Fibroblast of skin of right quadriceps (primary cell): ENCODE measurements at places on chromosomes 3 and 15.
A peak's percentile ranks its signal among the peaks of the same experiment; 100 is the strongest.

DNA sequence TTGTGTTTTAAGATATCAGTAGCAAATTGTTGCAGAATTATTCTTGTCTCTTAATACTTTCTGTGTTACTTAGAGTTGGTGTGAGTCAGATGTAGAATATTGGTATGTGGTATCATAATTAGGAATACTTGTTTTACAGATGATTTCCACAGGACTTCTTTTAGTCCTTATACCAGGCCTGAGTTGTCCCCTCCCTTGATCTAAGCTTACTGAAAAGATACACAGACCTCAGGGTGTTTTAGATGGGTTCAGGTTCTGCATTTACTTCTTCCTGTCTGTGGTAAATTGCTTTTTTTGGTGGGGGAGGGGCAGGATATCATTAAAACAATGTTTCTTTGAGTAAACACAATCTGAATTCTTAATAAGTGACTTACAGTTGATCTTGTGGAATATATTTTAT lies 14.2 kb downstream of the DZIP3 start:
- DNase-seq, result peak; percentile 8

DNA sequence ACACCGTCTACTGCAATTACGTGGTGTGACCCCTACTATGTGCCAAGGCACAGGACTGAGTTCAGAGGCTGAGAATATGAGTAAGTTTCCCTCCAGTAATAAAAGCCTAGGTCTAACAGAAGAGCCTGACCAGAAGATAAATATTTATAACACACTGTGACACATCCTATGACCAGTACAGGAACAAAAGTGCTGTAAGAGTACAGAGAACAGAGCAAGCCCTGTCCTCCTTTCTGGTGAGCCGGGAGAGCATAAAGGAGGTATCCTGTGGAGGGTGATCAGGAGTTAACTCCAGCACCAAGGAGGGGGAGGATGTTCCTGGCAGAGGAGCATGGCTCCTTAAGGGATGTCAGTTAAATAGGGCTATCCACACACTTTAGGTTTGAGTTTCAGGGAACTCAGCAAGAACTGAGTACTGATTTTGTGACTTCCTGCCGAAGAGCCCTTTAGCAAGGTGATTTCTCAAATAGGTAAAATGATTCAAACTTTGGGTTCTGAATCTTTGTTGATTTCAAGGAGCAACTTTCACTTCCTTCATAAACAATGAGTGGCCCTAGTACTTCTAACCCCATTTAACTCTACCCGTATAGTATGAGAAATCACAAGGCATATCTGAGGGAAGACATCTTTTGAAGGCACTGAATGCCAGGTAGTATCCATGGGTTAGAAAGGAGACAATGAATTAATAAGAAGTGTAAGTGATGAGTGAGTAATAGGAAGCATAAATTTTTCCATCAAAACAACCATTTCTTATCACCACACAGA lies 198.0 kb downstream of the THRB start:
- no peak for DNase-seq

DNA sequence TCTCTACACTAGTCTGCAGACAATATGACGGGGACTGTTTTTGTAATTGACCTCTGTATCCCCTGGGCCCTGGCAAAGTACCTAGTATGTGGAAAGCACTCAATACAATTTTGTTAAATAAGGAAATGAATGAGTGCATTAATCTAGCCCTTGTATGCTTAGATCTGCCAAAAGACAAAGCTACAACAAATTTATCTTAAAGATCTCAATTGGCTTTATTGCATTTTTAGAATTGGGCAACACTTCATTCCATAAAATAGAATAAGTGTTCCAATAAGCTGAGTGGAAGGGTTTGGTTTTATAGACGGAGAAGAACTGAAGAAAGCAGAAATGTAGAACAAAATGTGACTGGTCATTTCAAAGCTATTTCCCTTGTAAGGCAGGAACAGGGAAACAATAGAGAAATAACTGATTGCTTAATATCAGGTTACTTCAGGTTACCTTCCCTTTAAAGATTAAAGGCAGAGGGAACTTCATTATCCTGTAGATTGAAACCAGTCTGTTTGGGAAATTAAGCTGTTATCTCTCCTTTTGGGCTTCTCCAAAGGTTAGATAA lies 108.3 kb upstream of the MME start:
- peak; percentile 86 for DNase-seq

- no peak for DNase-seq
Observed at GRCh38 chr15:90188914-90189748, 12.0 kb upstream of the SEMA4B start.

DNA sequence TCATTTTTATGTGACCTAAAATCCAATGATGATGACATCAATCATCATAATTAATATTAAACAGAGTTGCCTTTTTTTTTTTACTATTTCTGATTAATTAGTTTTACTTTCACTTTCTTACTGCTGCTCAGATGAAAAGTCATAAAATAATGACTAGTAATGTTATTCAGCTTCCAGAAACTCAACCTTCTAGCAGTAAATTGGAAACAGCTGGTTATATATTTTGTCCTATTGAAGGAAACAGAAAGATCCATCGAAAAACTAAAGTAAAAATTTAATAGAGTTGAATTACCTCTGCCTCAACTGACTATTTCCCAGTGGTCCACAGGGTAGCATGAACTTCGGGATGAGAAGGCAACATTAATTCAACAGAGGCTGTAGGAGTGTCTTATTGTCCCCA lies 107.1 kb upstream of the PTX3 start:
- peak; percentile 58 for DNase-seq

- DNase-seq, result peak; percentile 28
Observed at GRCh38 chr3:124315215-124316033, 323.5 kb upstream of the ROPN1 start.

GRCh38 chr15:67130166-67130565 lies 64.8 kb downstream of the SMAD3 start:
- DNase-seq, result no peak

DNA sequence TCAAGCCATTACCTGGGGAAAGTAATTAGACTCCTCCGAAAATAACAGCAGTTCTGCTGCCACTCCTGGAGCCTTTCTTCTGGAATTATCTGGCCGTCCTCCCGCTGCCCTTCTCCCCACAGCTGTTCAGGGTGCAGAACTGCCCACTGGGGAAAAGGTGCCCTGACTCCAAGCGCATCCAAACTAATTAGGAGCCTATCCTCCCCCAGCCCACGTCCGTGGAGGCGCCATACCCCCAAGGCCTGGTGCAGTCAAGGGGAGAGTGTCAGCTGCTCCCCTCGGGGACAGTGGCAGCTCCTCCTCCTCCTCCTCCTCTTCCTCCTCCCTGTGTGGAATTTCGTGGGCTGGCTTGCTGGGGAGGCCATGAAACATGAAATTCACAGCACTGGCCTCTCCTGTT lies 177.2 kb downstream of the XXYLT1 start:
- DNase-seq, result no peak

DNA sequence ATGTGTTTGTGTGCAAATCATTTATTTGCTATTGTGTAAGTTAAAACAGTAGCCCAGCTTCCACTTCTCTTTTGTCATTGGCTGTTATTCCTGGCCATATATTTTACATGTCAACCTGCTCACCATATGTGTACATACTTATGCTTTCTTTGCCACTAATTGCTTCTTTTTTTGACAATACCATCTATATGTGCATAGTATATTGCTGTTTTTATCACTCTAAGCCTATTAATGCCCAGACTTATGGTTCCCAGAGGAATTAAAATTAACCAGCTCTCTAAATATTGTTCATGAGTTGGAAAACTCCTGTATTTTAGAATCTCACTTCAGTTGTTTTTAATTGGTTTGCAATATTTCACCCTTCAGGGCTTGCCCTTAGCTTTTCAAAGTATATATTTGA lies 428.9 kb downstream of the MECOM start:
- no peak for DNase-seq

DNA sequence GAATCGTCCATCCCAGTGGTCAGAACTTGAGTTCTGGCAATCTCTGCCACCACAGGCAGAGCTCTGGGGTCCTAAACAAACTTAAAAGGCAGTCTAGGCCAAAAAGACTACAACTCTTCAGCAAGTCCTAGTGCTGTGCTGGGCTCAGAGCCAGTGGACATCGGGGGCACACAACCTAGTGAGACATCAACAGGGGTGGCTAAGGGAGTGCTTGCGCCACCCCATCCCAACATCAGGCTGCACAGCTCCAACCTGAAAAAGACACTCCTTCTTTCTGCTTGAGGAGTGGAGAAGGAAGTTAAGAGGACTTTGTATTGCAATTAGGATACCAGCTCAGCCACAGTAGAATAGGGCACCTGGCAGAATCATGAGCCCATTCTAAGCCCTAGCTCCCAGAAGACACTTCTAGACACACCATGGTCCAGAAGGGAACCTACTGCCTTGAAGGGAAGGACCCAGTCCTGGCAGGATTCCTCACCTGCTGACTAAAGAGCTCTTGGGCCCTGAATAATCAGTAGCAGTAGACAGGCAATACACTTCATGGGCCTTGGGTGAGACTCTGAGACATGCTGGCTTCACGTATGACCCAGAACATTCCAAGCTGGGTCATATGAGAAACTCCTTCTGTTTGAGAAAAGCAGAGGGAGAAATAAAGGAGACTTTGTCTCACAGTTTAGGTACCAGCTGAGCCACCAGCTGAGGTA lies 72.0 kb downstream of the TFDP2 start:
- DNase-seq, result no peak

DNA sequence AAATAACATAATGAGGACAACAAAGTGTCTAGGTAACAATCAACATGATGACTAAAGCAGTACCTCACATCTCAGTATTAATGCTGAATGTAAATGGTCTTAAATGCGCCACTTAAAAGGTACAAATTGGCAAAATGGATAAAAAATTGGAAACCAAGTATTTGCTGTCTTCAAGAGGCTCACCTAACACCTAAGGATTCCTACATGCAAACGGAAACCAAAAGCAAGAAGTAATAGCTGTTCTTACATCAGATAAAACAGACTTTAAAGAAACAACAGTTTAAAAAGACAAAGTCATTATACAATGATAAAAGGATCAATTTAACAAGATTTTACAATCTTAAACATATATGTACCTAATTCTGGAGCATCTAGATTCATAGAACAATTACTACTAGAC lies 22.5 kb downstream of the CSNK1G1 start:
- no peak for DNase-seq

GRCh38 chr15:66411190-66411589 lies 24.5 kb downstream of the MAP2K1 start:
- DNase-seq, result no peak

DNA sequence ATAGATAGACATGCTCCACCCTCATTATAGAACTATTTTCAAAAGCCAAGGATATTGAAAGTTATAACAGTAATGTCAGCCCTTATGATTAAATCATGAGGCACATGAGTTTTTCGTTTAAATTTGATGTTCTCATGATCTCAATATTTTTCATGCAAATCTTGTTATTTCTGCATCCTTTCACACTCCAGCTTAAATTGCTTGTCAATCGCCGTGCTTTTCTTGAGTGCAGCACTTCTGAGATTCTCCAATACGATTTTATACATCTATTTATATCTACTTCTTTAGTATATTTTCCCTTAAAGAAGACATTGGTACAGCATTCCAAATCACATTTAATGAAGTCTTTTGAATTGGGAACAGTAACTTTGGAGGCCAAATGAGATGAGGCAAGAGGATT lies 171.2 kb upstream of the GBE1 start:
- no peak for DNase-seq

GRCh38 chr15:44319385-44319784 lies 30.9 kb downstream of the GOLM2 start:
- DNase-seq, result no peak

- no peak for DNase-seq
Observed at GRCh38 chr3:31952205-31952604, 28.9 kb downstream of the OSBPL10 start.

- no peak for DNase-seq
Observed at GRCh38 chr3:171108066-171108465, 81.5 kb upstream of the SLC2A2 start.

- no peak for DNase-seq
Observed at GRCh38 chr3:128337305-128337704, 129.4 kb downstream of the DNAJB8 start.

DNA sequence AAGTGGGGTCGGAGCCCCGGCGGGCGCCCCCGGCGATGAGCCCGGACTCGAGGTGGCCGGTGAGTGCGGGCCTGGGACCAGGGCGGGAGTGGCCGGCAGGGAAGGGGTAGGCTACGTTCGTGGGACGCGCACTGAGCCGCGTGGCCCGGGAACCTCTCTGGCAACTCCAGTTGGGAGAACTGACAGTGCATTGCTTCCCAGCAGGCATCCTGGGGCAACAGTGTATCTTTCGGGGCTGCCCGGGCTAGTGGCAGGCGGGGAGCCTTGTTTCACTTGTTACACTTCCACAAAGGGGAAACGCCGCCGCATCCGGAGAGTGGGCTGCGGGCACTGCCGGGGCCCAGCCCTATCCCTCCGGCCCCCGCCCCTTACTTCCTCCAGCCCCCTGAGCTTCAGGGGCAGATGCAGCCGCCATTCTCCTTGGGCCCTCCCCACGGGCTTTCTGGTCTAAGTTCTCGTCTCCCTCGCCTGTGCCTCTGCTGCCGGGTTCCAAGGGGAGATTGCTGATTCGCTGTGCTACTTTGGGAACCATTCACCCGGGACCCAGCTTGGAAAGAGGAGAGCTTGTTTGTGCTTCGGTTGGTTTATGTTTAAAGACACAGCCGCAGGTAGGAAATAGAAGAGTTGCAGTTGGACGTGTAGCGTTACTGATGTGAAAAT lies 675 bp downstream of the BRPF1 start:
- DNase-seq, result no peak

DNA sequence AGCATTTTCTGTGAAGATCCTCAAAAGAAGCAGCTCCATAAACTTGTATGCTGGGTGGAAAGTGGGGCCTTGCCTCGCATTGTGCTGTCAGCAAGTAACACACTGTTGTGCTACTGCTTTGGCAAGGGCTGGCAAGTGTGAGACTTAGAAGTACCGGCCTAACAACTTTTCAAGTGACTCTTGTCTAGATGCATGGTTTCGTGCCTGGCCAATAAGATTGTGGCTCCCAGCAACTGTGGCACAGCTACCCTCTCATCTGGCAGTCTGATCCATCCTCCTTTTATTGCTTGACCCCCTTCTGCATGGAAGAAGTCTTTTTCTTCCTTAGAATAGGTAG lies 79.4 kb upstream of the VEPH1 start:
- DNase-seq, result no peak

- DNase-seq, result no peak
Observed at GRCh38 chr3:195806211-195806915, 5.4 kb downstream of the MUC4 start.

- peak; percentile 14 for DNase-seq
Observed at GRCh38 chr15:47872869-47873432, 155.6 kb downstream of the SEMA6D start.

DNA sequence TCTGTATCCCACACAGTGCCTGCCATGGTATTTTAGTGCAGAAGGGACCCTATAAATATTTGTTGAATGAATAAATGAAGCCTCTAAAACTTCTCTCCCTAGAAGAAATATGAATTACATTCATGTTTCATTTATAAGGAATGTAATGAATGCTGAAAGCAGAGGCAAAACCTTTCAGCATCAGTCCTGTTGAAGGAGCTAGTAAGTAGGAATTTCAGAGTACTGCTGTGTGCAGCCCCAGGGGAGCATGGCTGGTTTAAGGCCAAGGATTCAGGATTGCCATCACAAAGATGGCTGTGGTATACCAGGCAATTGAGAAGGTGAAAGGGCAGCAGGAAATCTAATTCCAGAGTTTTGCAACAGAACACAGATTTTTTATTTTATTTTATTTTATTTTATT lies 1131.4 kb downstream of the IGSF11 start:
- peak; percentile 95 for DNase-seq
